ENCODE measurements at places on chromosomes 3 and 15. TPM values are rescaled to one million over a fixed set of nuclear protein-coding genes. Genes with fewer than 3 reads are reported as not detected.

The ITIH1 gene
- polyA plus RNA-seq, result 0.50 TPM

The ERC2 gene
- polyA plus RNA-seq, result 0.74 TPM

The SMARCC1 gene
- 17.2 TPM for polyA plus RNA-seq

The GOLGA6L9 gene
- polyA plus RNA-seq, result 1.5 TPM

The REC114 gene
- polyA plus RNA-seq, result 0.15 TPM

The BNIP2 gene
- 65.3 TPM for polyA plus RNA-seq

The NDN gene
- 31.1 TPM for polyA plus RNA-seq

The CCDC39 gene
- polyA plus RNA-seq, result 1.9 TPM
